Stimulated activated CD4-positive, alpha-beta T cell treated with anti-CD3 and anti-CD28 coated beads, Interleukin-15, amount 100 ng/mL, for 48 hours (primary cell): ENCODE measurements at places on chromosomes 11 and 22.

DNA sequence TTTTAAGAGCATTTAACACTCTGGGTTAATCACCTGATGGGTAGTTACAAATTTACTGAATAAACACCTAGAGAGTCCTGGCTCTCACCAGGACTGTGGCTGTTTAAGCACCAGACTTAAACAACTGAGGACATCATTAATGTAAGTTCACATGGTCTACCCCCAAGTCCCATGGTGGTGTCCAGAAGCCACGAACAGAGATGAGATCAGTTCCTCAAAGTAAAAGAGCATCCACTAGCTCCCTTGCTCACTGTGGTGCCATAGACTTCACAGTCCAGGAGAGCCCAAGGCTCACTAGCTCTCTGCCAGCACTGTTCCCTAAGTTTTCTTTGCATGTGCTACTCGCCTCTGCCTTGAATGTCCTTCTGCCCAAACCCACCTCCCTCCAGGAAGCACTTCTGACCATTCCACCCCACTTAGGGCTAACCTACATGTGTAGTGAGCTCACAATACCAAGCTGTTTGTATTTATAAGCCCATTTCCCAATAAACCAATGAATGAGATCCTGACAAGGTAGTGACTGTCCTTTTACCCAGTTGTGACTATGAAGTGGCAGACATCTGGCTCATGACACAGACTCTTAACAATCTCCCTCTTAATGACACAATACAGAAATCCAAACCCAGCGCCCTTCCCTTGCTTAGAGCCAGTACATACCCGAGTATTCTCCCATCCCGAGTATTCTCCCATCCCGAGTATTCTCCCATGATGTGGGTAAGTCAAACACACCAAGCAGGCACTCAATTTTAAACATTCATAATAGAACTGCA, 15.7 kb downstream of the NAP1L4 start:
- DNase-seq: no peak

DNA sequence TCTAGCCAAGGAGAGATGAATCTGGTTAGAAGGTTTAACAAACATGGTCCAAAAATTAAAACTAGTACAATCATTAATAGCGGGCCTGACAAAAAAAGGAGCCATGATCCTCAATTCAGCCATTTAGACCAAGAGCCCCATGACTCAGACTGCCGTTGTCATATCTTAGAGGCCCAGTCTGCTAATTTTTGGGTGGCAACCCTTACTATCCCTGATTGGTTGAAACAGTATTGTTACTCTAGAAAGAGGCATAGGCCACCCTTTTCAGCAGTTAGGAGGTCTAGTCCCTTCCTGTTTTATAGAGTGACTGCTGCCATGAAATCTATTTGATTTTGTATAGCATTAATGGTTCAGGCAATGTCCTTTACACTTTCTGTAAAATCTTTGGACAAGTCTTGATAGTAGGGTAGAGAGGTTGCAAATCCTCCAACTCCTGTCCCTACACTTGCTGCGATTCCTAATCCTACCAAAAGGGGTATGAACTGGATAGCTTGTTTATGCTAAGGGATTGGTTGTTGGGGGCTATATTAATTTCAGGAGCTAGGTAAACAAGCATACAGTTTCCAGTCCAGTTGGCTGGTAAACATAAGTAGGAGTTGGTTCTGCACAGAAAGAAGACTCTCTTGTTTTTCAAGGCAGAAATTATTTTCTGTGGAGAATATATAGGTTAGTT, 1056.3 kb upstream of the CNTN5 start:
- DNase-seq: no peak

GRCh38 chr11:122195790-122196189, 79.8 kb upstream of the BLID start:
- no peak for DNase-seq

DNA sequence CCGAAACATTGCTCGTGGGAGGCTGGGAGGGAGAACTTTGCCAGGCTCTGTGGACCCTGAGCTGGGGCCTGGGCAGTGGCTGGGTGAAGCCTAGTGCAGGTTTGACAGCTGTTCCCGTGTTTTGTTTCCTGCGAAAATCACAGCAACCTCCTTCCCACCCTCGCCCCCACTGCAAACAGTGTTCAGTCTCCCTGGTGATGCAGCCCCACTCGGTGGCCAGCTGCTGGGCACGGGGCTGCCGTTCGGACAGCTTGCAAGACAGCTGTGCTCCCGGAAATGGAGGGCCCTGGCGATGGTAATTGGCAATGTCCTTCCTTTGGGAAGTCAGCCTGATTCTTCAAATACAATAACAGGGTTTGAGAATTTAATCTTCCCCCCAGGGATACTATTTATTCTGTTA, 10.4 kb upstream of the GAL start:
- no peak for DNase-seq
